ENCODE measurements at places on chromosomes 7 and 10. TPM values are rescaled to one million over a fixed set of nuclear protein-coding genes. Genes with fewer than 3 reads are reported as not detected.

Gene RNF32
- 3.9 TPM for total RNA-seq

Gene MSRB2
- 9.5 TPM for total RNA-seq

Gene GTF2I
- 162 TPM for total RNA-seq

Gene FMC1
- 29.0 TPM for total RNA-seq

Gene INPP5F
- 5.4 TPM for total RNA-seq

Gene CFAP43
- 0.16 TPM for total RNA-seq

Gene NAMPT
- total RNA-seq: 150 TPM

DNA sequence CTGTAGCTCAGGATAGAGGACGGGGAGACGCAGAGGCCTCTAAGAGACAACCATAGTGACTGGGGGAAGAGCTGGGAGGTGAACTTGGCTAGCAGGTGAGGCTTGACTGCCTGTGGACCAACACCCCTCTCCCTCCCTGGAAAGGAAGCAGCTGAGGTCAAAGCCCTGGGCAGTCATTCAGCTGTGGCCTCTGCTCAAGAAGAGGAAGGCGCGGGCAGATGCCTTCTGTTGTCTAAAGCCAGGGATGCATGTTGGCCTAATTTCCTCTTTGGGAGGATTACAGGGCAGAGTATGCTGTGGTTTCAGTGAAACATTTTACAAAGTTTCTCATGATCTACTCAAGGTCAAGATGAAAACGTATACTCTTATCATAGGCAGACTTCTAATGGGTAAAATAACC lies 327.1 kb downstream of the PRPF18 start:
- no peak overlapping the region for H3K27ac ChIP-seq
- H3K36me3 ChIP-seq: no peaks in the 10 kb centered on the region
- peaks cover 24% of the 10 kb centered on the region for H3K27me3 ChIP-seq
- H3K4me3 ChIP-seq: no peak overlapping the region

GRCh38 chr10:20767028-20767427 lies 130.1 kb downstream of the NEBL start:
- H3K4me1 ChIP-seq: no peaks in the 10 kb centered on the region
- H3K36me3 ChIP-seq: no peaks in the 10 kb centered on the region
- H3K27me3 ChIP-seq: no peaks in the 10 kb centered on the region
- H3K27ac ChIP-seq: no peak overlapping the region
- DNase-seq: no peak
- no peak overlapping the region for H3K4me3 ChIP-seq

DNA sequence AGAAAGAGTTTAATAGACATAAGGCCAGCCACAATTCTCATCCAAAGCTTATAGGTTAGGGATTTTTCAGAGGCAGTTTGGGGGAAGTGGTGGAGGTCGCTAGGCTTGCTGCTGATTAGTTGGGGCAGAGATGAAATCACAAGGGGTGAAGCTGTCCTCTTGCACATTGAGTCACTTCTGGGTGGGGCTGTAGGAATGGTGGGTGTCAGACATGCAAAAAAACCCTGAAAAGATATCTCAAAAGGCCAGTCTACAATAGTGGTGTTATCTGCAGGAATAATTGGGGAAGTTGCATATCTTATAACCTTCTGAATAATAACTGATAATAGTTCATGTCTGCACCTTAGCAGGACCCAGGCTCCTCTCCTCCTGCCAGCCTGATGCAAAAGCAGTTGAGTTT lies 2.1 kb downstream of the FAM24B start:
- H3K27me3 ChIP-seq: no peaks in the 10 kb centered on the region
- H3K4me3 ChIP-seq: no peak overlapping the region
- peak overlapping the region; percentile 52 for H3K27ac ChIP-seq
- peak; percentile 31 for DNase-seq
- H3K4me1 ChIP-seq: peaks cover 9% of the 10 kb centered on the region

DNA sequence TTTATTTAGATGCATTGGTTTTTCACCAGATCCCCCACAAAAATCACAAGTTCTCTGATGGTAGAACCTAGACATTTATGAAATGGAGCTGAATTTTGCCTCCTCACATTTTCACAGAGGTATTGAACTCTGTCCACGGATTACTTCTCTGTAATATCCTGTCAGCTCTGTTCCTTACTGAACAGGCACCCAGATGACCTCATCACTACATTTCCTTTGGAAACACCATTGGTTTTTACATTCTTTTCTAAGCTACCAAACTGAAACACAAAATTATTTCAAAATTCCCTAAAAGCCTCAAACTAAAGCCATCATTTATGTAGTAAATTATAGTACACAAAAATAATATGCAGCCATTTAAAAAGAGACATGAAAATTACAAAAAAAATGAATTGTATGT lies 98.3 kb upstream of the KCNIP2 start:
- no peak for DNase-seq
- H3K27ac ChIP-seq: no peak overlapping the region
- H3K27me3 ChIP-seq: no peaks in the 10 kb centered on the region
- H3K36me3 ChIP-seq: no peaks in the 10 kb centered on the region
- no peaks in the 10 kb centered on the region for H3K4me1 ChIP-seq

Measured in K562 (cell line).